Esophagus (tissue), 2 donors: ENCODE measurements at places on chromosomes 5 and 9. TPM values are rescaled to one million over a fixed set of nuclear protein-coding genes. Genes with fewer than 3 reads are reported as not detected.

NOXA1 gene
- 6.5 TPM for polyA plus RNA-seq

IL33 gene
- polyA plus RNA-seq: 12.5 TPM

HTR4 gene
- 0.02 TPM for polyA plus RNA-seq

TCF7 gene
- polyA plus RNA-seq: 2.4 TPM

C5orf58 gene
- polyA plus RNA-seq: not detected

PDLIM4 gene
- 58.9 TPM for polyA plus RNA-seq

ADGRD2 gene
- polyA plus RNA-seq: 0.02 TPM

SLC27A4 gene
- polyA plus RNA-seq: 69.2 TPM
